ENCODE measurements at places on chromosomes 6 and 20. TPM values are rescaled to one million over a fixed set of nuclear protein-coding genes. Genes with fewer than 3 reads are reported as not detected.
A peak's percentile ranks its signal among the peaks of the same experiment; 100 is the strongest.

DNA sequence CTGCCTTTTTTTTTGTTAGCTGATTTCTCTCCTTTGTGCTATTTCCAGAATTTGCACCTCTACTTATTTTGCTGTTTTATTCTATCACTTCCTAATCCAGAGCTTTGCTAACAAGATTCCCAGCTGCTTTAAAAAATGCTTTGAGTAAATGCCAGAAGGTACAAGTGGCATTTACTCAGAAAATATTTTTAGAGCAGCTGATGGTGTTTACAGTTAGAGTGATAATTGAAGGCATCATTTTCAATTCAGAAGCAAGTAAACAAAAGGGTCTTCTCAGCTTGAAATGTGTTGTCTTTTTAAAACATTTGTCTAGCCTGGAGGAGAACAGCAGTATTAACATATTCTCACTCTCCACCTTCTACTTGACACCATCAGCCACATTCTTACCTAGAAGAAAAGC, 99.9 kb downstream of the OTOR start:
- no peak for DNase-seq

EYA4 gene
- 0.05 TPM for total RNA-seq

CLPSL1 gene
- total RNA-seq = not detected

PAX1 gene
- not detected for total RNA-seq

GLP1R gene
- not detected for total RNA-seq

PDYN gene
- total RNA-seq = not detected

DNA sequence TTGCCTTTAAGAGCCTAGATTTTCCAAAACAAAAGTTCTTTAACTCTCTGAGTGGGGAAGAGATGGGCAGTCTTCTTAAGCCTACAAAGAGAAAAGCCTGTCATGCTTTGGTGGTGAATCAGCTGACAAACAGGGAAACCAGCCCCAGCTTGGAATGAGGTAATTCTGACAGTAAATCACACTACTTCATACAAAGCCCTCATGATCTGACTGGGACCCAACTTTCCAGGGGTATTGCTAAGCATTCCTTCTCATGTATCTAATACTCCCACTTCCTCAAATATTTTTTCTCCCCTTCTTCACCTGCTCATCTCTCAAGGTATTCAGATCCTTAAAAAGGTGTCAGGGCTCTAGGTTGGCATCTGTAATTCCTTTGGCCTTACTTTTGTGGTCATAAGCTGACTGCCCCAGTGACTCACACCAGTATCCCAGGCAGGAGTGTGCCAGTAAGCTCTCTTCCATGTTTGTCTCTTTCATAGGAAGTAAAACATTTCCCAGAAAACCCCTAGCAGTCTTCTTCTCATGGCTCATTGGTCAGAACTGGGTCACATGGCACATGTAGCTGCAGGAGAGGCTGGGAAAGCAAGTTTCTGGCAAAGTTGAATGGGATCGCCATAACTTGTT, 15.0 kb upstream of the TBC1D22B start:
- peak; percentile 98 for DNase-seq

- DNase-seq = no peak
Observed at GRCh38 chr6:144722925-144723324, 437.8 kb downstream of the UTRN start.

DNA sequence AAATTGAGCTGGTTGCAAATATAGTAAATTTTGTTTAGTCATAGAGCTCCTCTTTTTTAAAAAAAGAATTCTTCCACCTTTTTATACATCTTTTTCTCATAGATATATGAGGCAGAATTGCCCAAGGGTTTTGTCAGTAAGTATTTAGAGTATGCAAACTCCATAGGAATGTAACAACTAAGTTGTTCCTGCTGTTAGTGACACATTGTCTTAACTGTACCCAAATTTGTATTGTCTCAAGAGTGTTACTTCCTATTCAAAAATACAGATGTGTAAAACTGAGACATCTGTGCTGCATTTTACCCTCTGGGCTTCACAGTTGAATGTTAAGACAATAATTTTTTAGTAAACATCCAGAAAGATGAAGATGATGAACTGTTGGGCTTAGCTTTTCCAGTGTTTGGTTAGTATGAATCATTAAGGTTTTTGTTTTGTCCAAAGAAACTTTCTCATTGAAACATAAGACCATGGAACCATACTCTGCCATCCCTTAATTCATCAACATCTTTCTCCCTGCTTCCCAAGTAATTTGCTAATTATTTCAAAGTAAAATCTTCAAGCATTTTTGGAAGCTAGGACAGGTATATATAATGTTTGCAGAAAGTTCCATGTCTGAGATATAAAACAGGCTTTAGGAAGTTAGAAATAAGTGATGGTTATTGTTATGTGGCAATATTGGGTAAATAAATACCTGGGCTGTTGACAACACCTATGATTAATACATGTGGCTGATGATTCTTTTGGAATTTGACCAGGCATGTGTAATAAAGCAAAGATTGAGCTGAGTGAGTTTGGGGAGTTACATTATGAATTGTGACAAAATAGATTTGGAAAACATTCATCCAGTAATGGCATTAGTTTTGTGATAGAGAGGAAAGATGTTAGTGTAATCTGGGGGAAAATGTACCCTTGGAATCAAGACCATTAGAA, 11.2 kb downstream of the OGFRL1 start:
- no peak for DNase-seq

GRCh38 chr6:98539741-98540140, 294.6 kb upstream of the POU3F2 start:
- no peak for DNase-seq

DNA sequence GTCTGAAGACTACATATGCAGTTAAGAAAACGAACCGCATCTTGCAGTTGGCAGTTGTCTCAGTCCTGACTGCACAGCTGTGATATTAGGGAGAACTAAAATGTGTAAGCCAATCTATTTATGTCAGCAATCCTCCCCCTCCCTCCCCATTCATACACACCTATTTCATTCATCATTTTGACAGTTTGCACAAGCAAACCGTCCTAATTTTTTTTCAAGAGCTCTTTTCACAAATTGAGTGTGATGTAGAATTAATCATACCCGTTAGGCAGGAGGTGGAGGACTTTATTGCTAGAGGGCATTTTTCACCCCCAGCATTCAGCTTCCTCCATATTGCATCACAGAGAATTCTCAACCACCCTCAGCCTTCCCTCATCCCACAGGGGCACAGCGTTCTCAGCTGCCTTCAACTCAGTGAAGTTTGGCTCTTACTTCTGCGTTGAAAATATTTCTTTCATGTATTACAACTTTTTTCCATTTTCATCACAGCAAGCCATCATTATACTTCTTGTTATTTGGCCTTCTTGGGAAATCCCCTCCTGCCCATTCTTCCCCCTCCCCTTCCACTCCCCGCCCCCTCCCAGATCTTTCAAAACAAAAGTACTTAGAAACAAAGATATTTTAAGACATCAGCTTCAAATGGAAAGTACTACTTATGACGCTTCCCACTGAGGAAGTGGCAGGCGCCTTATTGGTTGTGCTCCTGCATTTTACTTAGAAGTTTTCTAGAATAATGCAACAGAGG, 37.5 kb downstream of the NOX3 start:
- DNase-seq = peak; percentile 68

DNA sequence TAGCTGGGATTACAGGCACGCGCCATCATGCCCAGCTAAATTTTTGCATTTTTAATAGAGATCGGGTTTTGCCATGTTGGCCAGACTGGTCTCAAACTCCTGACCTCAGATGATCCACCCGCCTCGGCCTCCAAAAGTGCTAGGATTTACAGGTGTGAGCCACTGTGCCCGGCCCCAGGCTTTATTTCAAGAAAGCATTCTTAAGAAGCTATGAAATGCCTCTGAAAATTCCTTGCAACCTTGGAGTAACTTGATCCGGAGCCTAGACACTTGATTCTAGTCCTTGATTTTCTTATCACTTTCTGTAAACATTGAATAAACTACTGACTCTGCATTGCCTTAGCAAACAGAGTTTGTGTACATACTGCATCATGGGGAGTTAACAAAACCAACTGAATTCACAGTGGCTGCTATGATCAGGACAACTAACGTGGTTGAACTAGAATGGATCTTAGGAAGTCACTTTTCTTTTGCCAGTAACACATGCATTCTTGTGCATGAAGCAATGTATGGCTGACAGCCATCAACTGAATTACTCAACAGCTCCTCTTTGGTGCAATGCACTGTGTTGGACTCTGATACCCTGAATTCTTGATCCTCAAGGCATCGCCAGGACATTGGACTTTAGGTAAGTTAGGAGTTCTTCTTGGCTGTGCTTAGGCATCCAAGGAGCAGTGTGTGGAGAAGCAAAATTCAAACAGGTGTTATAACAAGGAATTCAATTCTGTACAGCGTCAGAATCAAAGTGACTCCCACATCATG, 102.8 kb upstream of the TMEM170B start:
- DNase-seq = peak; percentile 65

GRCh38 chr20:22312744-22313346, 271.5 kb downstream of the FOXA2 start:
- no peak for DNase-seq

- no peak for DNase-seq
Observed at GRCh38 chr6:133591275-133591674, 297.6 kb upstream of the TCF21 start.

- DNase-seq = no peak
Observed at GRCh38 chr6:128161839-128162238, 261.0 kb upstream of the THEMIS start.

DNA sequence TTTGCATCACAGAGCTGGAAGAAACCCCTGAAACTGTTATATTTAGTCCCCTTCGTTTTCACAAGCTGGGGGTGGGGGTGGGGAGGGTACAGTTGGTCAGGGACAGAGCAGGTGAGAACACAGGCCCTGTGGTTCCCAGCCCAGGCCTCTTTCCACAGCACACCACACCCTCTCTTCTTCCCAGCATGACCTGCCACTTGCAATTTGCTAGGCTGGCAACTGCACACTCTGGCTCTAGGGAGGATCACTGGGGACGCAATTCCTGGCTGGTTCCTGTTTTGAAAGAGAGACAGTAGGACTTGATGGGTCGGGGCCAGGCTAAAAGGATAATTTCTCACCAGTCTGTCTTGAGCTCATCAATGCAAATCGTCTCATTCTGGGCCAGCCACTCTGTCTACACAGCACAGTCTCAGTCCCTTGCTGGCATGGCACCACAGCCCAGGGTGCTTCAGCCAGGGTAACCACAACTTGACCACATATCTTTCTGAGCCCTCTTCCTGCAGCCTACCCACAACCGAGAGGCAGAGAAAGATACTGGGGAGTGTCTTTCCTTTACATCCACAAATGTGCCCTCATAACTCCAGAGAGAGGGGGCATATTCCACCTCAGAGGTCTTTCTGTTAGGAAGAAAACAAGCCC, 41.7 kb upstream of the EMILIN3 start:
- no peak for DNase-seq

- no peak for DNase-seq
Observed at GRCh38 chr6:33091957-33092356, 16.2 kb downstream of the HLA-DPB1 start.

GRCh38 chr6:46136831-46137230, 7.0 kb downstream of the ENPP4 start:
- no peak for DNase-seq

DNA sequence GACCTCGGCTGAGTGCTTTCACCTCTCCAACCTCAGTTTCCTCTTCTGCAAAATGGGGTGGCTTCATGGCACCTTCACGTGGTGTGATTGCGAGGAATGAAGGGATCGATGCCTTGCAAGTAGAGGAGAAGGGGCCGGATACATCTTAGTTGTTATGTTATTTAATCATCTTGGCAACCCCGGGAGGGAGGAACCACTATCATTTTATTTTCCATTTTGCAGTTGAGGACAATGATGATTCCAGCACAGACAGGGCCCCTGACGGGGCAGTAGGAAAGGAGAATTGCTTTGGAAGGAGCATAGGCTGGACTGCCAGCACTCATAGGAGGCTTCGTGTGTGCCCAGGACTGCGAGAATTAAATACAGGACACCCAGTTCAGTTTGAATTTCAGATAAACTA, 2.5 kb upstream of the PMEPA1 start:
- no peak for DNase-seq

DNA sequence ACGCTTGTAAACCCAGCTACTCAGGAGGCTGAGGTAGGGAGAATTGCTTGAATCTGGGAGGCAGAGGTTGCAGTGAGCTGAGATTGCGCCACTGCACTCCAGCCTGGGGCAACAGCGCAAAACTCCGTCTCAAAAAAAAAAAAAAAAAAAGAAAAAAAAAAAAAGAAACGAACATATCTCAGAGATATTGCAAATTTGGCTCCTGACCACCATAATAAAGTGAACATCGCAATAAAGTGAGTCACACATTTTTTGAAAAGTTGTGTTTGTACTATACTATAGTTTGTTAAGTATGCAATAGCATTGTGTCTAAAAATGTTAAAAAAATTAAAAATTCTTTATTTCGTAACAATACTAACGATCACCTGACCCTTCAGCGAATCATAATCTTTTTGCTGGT, 13.3 kb downstream of the RSPH9 start:
- no peak for DNase-seq

- DNase-seq = no peak
Observed at GRCh38 chr6:13044896-13045295, 283.4 kb downstream of the TBC1D7 start.

GRCh38 chr6:150353445-150353844, 15.4 kb upstream of the IYD start:
- no peak for DNase-seq

DNA sequence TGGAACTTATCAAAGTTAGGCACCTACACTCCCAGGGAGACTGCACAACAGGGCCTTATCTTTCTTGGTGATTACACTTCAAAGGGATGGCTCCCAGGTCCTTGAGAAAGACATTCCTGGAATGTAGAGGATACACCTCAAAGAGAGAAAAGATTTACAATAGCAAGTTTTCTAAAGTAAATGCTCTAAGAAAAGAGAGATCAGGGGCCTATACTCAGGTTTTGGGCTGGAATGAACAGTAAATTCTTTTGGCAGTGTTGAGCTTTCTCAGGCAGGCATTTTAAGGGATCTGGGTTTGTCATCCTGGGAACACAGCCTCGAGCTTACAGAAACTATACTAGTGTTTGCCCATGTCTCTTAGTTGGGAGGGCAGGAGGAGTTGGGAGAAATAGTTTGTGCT, 31.7 kb upstream of the ME1 start:
- no peak for DNase-seq

DNA sequence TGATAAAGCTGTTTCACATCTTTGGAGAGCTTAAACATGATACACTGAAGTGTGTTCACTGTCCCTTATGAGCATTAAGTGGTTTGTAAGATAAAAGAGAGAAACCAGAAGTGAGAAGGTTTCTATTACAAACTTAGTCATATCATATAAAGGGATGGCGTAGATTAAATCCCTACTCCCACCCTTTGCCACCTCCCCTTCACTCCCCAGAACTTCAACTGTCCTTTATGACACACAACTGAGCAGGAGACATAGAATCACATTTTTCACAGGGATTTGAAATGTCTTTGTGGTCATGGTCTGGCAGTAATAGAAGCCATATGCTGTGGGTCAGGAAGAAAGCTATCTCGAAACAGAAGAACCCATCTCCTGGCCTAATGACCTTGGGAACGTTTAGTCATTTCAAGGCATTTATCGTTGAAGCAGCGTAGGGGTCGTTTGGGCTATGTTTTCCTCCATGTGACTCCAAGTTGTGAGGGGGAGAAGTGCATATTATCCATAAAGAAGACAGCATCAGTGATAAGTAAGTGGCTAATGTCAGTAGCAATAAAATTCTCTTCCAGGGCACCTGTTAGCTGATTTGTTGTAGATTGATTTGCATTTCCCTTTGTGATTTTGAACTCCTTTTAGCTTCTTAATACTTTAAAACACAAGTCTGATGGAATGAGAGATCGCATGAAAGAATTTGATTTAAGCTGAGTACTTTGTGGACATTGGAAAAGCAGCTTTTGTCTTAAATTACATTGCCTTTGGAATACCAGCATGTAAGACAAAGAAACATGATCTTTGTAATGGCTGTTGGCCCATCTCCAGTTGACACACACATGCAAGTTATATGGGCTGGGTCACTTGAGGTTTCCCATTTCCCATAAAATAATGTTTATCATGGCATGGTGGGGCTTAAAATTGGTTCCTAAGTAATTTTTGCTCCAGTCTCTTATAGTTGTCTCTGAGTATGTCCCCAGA, 501.5 kb upstream of the FLRT3 start:
- DNase-seq = no peak
